Left lung (tissue), 14 donors: ENCODE measurements at places on chromosomes 1 and 21. TPM values are rescaled to one million over a fixed set of nuclear protein-coding genes. Genes with fewer than 3 reads are reported as not detected.

CREB3L4 gene
- polyA plus RNA-seq: 44.3 TPM

LIN28A gene
- 0.11 TPM for polyA plus RNA-seq

SH2D2A gene
- polyA plus RNA-seq: 0.36 TPM

ASTN1 gene
- polyA plus RNA-seq: 2.2 TPM

MPZ gene
- polyA plus RNA-seq: 5.5 TPM

AK2 gene
- 165 TPM for polyA plus RNA-seq

S100A4 gene
- polyA plus RNA-seq: 24.6 TPM

CBR3 gene
- 2.1 TPM for polyA plus RNA-seq

SMCP gene
- not detected for polyA plus RNA-seq

MTHFR gene
- polyA plus RNA-seq: 27.8 TPM

TRABD2B gene
- 3.3 TPM for polyA plus RNA-seq

SYT11 gene
- polyA plus RNA-seq: 11.7 TPM

DNA sequence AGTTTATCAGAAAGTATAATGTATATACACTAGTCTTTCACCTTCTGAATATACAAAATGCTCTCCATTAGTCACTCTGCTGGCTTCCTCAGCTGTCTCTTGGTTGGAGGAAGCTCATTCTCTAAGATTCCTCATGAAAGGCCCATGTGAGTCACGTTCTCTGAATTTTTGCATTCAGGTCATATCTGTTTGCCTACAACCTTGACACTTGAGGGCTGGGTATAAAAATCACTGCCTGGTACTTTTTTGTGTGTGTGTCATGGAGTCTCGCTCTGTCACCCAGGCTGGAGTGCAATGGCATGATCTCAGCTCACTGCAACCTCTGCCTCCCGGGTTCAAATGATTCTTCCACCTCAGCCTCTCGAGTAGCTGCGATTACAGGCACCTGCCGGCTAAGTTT lies 2.8 kb upstream of the GALNT2 start:
- DNase-seq: no peak

- no peak for DNase-seq
These were observed 148.1 kb downstream of the ADSS2 start for GRCh38 chr1:244303610-244303969.

DNA sequence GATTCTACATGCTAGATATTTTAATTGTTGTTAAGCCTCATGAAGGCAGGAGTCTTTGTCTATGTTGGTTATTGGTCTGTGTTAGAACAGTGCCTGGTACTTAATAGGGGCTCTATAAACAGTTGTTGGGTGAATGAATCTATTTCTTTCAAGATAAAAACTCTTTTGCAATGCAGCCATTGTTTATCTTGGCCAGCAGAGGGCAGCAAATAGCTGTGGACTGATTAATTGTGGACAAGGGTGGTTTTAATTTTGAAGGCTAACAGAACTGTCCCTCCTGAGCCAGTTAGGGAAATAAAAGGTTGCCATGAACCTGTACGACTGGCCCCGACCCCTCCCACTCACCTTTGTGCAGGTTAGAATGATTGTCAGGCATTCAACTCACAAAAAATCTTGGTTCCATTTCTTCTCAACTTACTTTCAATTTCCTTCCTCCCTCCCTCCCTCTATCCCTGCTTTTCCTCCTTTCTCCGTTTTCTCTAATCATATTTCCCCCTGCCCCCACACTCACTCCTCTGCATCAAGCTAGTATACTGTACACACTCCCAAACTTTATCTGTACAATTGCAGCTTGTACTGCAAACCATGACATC lies 66.3 kb upstream of the DIRAS3 start:
- no peak for DNase-seq

DNA sequence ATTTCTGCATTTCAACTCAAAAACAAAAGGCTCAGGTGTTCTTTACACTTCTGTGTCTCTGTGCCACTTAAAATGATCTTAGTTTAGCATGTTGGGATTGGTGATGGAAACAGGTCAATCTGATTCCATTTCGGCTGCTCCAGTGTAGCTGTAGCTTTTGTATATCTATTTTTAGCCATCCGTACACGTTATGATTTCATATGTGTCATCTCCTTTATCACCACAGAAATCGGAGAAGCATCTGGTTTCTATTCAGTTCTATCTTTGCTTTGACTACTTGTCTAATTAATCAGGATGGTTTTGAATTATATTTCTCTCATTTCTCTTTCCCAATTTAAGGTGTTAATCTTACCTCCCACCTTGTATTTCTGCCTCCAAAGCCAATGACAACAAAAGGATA lies 41.1 kb downstream of the RGS21 start:
- no peak for DNase-seq

- DNase-seq: peak; percentile 59
These were observed 778 bp downstream of the EVI5 start for GRCh38 chr1:92784021-92784638.

GRCh38 chr1:26044971-26045721 lies 772 bp downstream of the SLC30A2 start:
- DNase-seq: no peak

DNA sequence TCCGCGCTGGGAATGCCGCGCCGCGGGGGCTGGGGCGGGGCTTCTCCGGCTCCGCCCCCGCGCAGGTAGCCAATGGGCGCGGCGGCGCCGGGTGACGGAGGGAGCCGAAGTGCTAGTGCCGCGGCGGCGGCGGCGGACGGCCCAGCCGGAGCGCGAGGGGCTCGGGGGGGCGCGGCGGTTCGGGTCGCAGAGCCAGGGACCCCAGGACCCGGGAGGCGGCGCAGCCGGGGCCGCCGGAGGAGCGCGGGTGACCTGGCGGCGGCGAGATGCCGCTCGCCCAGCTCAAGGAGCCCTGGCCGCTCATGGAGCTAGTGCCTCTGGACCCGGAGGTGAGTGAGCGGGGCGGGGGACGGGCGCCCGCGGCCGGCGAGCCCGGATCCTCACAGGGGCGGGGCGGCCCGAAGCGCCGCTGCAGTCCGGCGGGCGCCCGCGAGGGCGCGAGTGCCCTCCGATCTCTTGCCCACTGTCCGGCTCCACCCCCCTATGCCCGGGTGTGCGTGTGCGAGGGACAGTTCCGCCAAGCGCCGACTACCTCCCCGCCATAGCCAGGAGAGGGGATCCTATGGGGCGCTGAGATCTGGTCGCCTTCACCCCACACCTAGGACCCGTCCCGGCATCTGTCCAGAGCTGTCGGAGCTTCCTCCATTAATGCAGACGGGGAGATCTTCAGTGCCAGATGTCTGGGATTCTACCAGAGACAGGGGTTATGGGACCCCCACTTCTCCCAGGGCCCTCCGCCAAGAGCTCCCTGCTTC lies at the start of gene RPS6KA1:
RPS6KA1 (plus strand) TSS at position 107 of the 755 bp plus-strand sequence; CDS start at position 267, 160 bp downstream.
- DNase-seq: peak; percentile 94

- DNase-seq: no peak
These were observed 1.8 kb downstream of the NPPA start for GRCh38 chr1:11845641-11846335.

GRCh38 chr1:160997323-160998038 lies 23.5 kb downstream of the F11R start:
- DNase-seq: peak; percentile 69

- DNase-seq: no peak
These were observed 11.2 kb downstream of the TAF12 start for GRCh38 chr1:28631713-28632112.

DNA sequence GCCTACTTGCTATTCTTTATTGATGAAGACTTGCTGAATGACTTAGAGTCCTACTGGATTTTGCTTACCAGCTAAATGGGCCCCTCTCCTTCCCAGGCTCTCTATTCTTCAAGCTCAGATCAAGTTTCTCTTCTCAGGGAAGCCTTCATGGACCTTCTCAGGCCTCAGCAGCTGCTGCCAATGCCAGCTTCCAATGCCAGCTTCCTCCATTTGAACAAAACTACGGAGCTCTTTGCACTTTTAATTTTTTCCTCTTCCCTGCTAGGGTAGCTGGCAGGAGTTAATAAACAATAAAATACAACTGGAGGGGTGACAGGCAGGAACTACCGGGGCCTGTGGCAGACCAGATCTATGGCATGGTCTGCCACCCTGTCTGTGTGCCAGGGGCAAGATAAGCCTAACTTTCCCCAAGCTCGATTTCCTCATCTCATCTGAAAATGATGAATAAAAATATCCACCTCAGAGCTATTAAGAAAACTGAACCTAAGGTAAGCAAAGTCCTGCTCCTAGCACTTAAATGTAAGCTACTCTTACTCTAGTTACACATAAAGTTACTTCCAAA lies 995 bp upstream of the IPO13 start:
- DNase-seq: no peak

- no peak for DNase-seq
These were observed 302.7 kb downstream of the DISC1 start for GRCh38 chr1:231929311-231929710.

DNA sequence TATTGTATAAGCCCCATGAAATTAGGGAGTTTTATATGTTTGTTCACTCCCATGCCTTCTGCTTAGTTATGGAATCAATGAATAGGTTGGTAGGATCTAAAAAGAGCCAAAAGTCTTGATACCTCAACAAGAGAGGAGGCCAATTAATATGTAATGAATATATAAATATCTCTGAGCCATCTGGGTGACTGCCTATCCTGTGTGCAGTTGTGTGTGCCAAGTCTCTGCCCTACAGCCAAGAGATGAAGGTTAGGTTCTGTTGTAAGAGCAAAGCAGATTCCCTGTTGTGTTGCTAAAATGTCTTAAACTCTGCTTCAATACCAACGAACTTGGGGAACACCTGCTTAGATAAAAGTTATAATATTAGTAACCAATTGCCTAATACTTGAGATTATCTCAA lies 61.8 kb upstream of the GORAB start:
- no peak for DNase-seq

GRCh38 chr1:19750882-19751276 lies 48.8 kb downstream of the TMCO4 start:
- DNase-seq: no peak

GRCh38 chr1:35191429-35192055 lies 1.4 kb downstream of the SFPQ start:
- no peak for DNase-seq

DNA sequence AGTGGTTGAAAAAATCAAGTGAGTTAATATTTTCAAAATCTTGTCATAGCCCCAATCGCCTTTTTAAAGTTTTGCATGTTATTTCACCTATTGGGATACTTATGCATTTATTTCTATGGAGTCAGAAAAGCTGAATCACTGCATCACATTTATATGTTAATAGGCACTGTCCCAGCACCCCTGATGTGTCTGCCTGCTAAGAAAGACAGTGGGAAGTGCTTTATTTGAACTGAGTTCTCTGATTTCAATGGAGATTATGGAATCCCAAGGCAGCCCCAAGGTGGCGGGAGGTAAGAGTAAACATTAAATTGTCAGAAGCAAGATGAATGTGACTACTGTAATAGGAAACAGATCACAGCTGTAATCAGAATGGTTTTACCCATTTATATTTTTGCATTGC lies 2225.7 kb downstream of the NCAM2 start:
- DNase-seq: no peak

DNA sequence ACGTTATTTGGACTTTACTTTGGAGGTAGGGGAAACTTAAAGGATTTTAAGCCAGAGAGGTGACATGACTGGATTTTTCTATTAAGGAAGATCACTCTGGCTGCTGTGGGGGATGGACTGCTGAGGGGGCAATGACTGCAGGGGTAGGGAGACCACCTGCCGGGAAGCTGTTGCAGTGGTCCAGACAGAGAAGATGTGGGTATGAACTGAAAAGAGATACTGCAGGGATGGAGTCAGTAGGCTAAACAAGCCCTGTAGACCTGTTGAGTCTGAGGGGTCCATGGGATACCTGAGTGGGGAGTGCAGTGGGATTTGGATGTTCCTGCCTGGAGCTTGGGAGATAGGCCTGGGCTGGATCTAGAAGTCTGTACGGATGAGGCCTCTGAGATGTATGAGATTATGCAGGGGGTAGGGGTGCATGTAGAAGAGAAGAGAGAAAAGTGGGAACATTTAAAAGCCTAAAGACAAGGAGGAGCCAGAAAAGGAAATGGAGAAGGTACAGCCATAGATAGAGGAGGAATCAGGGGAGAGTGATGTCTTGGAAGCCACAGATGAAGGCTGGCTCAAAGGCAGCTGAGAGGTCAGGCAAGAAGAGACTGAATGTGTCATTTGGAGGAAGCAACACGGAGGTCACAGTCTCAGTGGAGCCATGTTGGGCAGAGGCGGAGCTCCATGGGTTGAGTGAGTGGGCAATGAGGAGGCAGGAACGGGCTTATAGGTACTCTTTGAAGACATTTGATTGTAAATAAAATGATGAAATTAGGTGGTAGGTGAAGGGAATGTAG lies 25.9 kb upstream of the KCNA2 start:
- no peak for DNase-seq

DNA sequence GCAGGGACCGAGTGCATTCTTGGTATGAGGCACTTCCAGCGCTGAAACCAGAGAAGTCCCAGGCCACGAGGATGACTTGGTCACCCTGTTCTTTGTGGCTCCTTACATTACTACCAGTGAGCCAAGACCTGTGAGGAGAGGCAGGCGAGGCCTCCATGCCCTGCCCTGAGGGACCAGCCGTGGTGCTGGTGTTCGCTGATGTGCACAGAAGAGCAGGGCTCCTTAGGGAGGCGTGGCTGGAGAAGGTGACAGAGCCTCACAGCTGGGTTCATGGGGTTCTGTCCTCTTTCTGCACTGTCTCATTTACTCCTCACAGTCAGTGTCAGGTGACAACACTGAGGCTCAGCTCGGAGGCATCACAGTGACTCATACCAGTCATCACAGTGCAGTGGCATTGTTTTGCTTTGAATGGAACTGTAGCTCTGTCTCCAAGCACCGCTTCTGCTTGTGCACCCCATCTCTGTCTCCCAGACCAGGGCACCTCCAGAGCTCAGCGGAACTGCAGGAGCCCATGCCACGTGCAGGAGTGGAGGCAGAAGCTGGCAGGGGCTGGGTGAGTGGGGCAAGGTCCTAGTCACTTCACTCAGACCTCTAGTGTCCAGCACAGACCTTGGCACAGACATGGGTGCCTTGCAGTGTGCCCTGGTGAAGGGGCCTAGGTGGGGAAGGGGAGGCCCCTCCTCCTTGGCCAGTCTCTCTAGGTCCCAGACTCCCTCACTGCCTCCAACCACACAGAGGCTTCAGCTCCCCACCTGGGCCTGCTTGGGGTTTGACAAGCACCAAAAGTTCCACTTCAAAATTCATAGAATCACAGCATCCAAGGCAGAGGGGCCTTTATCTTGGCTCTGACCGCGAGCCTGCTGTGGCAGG lies 310.9 kb downstream of the MATN1 start:
- no peak for DNase-seq

- no peak for DNase-seq
These were observed 51.7 kb downstream of the CAPZB start for GRCh38 chr1:19433719-19433998.

GRCh38 chr1:234262754-234263105 lies 110.5 kb upstream of the COA6 start:
- no peak for DNase-seq

DNA sequence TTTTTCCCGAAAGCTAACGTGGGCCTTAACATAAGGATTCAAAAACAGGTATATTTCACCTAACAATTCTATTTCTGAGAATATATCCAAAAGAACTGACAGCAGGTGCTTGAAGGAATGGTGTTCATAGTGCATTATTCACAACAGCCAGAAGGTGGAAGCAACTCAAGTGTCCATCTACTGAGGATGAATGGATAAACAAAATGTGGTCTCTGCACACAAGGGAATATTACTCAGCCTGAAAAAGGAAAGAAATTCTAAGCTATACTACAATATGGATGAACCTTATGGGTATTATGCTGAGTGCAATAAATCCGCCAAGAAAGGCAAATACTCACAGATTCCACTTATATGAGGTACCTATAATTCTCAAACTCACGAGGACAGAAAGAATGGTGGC lies 6.1 kb upstream of the RIPPLY3 start:
- no peak for DNase-seq
